ENCODE measurements at places on chromosomes 7 and 10. TPM values are rescaled to one million over a fixed set of nuclear protein-coding genes. Genes with fewer than 3 reads are reported as not detected.

EEPD1 gene
- 45.6 TPM for total RNA-seq

FAM25G gene
- total RNA-seq: not detected

STK31 gene
- total RNA-seq: 0.18 TPM

LDB3 gene
- total RNA-seq: 723 TPM

CTBP2 gene
- total RNA-seq: 33.0 TPM

GRCh38 chr7:8442814-8443304 lies 9.4 kb downstream of the NXPH1 start:
- no peaks in the 10 kb centered on the region for H3K36me3 ChIP-seq
- H3K27ac ChIP-seq: no peak overlapping the region
- H3K4me1 ChIP-seq: no peaks in the 10 kb centered on the region
- no peak overlapping the region for H3K4me3 ChIP-seq
- peaks cover 84% of the 10 kb centered on the region for H3K27me3 ChIP-seq

DNA sequence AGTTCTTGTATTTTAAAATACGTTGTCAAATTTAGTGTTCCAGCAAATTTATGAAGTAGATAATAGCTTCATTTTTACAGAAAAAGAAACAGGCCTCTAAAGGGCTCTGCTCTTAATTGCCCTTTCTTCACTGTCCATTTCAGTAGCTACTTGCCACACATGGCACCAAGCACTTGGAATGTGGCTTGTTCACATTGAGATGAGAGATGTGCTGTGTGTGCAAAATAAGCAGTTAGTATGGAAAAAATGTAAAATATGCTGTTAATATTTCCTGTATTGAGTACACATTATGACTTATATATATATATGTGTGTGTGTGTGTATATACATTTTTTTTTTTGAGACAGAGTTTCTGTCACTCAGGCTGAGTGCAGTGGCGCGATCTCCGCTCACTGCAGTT lies 19.5 kb downstream of the RBM33 start:
- H3K36me3 ChIP-seq: no peaks in the 10 kb centered on the region
- no peak for DNase-seq
- no peak overlapping the region for H3K27ac ChIP-seq
- H3K4me3 ChIP-seq: no peak overlapping the region
- H3K27me3 ChIP-seq: no peaks in the 10 kb centered on the region
- H3K4me1 ChIP-seq: peaks cover 36% of the 10 kb centered on the region

DNA sequence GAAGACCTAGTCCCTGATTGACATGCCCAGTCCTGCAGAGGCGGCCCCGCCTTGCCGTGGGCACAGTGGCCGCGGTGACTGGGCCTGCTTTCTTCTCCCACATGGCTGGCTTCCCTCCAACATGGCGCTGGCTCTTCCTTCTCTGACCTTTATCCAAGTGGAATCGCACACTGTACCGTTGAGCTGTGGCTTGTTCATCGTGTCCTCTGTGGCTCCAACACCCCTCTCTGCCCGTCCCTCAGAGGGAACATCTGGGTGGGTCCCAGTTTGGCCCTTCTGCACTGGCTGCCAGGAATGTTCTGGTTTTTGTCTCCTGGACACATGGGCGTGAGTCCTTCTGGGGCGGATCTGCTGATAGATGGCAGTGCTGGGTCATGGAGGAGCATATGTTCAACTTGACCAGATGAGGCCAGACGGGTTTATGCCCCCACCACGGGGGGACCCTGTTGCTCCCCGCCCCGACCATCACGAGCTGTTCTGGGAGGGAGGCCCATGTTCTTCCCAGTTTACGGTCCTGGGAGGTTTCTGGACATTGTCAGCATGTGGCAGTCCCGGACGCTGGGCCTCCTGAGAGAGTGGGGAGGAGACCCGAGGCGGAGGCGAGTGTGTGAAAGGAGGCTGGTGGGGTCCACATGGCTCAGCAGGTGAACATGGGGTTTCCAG lies 63.5 kb downstream of the LHPP start:
- H3K27me3 ChIP-seq: no peaks in the 10 kb centered on the region
- H3K4me1 ChIP-seq: peaks cover 34% of the 10 kb centered on the region
- no peak overlapping the region for H3K4me3 ChIP-seq
- no peaks in the 10 kb centered on the region for H3K36me3 ChIP-seq
- DNase-seq: peak; percentile 92

DNA sequence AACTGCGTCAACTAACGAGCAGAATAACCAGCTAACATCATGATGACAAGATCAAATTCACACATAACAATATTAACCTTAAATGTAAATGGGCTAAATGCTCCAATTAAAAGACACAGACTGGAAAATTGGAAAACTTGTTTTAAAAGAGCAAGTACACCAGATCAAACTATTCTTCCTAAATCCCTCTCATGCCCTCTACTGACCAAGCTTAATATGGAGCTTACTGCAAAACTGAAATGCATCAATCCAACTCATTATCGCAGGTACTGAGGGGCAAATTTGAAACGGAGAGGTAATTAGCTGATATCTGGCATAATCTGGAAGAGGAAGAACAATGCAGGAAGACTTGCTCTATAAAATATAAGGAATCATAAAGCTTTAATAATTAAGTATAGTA lies 1223.8 kb downstream of the NXPH1 start:
- H3K4me1 ChIP-seq: no peaks in the 10 kb centered on the region
- H3K36me3 ChIP-seq: no peaks in the 10 kb centered on the region
- DNase-seq: no peak
- no peak overlapping the region for H3K4me3 ChIP-seq

GRCh38 chr7:44288811-44289340 lies 36.5 kb downstream of the CAMK2B start:
- H3K27me3 ChIP-seq: no peaks in the 10 kb centered on the region
- H3K36me3 ChIP-seq: no peaks in the 10 kb centered on the region

GRCh38 chr7:43659549-43659896 lies 69.8 kb downstream of the COA1 start:
- no peaks in the 10 kb centered on the region for H3K27me3 ChIP-seq
- no peak for DNase-seq
- H3K27ac ChIP-seq: peak overlapping the region; percentile 43
- H3K36me3 ChIP-seq: no peaks in the 10 kb centered on the region

- no peak overlapping the region for H3K4me3 ChIP-seq
- H3K27me3 ChIP-seq: no peaks in the 10 kb centered on the region
- H3K4me1 ChIP-seq: no peaks in the 10 kb centered on the region
Observed at GRCh38 chr7:25105911-25106310, 19.1 kb downstream of the CYCS start.

DNA sequence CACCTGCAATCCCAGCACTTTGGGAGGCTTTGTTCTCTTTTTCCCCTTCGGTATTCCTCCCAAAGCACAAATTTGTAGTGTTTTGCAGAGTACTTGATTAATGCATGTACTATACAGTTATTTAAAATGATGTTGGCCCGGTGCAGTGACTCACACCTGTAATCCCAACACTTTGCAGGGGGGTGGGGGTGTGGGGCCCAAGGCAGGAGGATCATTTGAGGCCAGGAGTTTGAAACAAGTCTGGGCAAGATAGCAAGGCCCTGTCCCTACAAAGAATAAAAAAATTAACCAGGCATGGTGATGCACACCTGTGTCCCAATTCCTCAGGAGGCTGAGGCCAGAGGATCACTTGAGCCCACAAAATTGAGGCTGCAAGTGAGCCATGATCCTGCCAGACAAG lies 26.8 kb upstream of the FOXK1 start:
- H3K27ac ChIP-seq: no peak overlapping the region
- H3K36me3 ChIP-seq: no peaks in the 10 kb centered on the region
- DNase-seq: no peak
- no peaks in the 10 kb centered on the region for H3K27me3 ChIP-seq
- no peaks in the 10 kb centered on the region for H3K4me1 ChIP-seq

GRCh38 chr7:66697449-66698438 lies 42.8 kb upstream of the RABGEF1 start:
- H3K27me3 ChIP-seq: no peaks in the 10 kb centered on the region
- no peak overlapping the region for H3K27ac ChIP-seq
- H3K36me3 ChIP-seq: peaks cover 3% of the 10 kb centered on the region
- H3K4me3 ChIP-seq: no peak overlapping the region
- H3K4me1 ChIP-seq: no peaks in the 10 kb centered on the region

DNA sequence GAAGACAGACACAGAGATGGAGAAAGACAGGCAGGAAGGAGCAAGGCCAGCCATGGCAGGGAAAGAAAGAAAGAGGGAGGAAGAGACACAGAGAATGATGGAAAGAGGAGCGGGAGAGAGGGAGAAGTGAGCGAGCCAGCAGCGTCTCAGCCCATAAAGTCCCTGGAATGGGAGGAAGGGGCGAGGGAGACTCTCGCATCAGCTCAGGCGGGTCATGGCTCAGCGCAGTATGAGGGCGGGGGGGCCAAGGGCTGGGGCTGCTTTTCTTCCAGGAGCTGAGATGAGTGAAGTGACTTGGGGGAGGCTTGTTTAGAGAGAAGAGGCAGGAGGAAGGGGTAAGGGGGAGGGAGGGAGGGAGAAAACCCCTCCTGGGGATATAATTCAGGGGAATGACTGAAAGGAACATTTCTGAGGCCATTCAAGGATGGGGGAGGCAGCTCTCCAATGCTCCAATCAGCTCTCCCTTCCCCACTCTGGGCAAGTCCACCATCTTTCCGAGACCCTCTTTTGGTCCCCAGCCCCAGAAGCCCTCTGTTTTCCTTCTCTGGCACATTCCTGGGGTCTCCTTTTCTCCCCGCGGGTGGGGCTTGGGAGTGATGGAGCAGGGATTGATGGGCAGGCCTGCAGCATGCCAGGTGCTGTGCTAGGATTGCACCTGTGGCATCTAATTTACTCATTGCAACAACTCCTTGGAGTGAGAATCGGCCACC lies 87.9 kb downstream of the HIF1AN start:
- no peaks in the 10 kb centered on the region for H3K27me3 ChIP-seq
- DNase-seq: no peak
- H3K36me3 ChIP-seq: no peaks in the 10 kb centered on the region
- H3K4me1 ChIP-seq: no peaks in the 10 kb centered on the region
- no peak overlapping the region for H3K27ac ChIP-seq
- no peak overlapping the region for H3K4me3 ChIP-seq
